ENCODE measurements at places on chromosomes 13 and 19.
A peak's percentile ranks its signal among the peaks of the same experiment; 100 is the strongest.

DNA sequence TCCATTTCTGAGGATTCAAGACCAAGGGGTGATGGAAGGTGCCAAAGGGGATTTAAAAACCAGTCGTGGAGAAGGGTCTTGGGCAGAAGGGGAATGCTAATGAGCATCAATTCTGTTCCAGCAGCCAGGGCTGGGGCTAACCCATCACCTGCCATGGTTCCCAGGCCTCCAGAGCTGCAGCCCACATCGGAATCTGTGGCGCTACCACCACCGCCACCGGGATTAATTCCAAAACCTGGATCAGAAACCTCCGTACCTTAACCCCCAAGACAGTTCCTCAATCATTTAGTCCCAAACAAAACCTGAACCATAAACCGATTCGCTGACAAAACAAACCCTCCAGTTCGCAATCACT, 583 bp downstream of the ZNF615 start:
- DNase-seq, result peak; percentile 1

DNA sequence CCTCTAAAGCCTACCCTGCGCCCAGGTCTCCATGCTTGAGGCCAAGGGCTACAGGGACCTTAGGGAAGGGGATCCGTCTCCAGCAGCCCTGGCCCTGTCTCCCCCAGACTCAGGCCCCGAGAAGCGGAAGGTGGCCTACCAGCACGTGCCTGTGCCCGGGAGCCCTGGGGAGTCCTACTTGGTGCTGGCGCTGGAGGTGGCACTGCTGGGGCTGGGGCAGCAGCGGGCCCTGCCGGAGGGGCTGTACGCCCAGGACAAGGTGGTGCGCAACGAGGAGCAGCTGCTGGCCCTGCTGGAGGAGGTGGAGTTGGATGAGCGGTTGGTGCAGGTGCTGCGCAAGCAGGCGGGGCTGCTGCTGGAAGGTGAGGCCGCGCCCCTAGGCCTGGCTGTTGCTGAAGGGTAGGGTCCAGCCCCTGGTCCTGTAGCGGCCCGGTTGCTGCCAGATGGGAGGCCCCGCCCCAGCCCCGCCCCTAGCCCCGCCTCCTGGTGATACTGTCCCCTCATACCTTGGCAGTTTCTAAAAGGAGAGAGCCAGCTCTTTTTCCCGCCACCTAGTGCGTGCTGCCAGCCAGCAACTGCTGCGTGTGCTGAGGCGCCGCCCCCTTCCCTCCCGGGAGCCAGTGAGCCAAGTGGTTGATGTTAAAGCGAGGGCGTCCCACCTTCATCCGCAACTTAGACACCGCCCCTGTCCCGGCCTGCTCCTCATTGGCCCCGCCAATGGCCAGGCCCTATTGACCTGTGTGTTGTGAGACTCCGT, 22.6 kb downstream of the ZSWIM4 start:
- no peak for DNase-seq

DNA sequence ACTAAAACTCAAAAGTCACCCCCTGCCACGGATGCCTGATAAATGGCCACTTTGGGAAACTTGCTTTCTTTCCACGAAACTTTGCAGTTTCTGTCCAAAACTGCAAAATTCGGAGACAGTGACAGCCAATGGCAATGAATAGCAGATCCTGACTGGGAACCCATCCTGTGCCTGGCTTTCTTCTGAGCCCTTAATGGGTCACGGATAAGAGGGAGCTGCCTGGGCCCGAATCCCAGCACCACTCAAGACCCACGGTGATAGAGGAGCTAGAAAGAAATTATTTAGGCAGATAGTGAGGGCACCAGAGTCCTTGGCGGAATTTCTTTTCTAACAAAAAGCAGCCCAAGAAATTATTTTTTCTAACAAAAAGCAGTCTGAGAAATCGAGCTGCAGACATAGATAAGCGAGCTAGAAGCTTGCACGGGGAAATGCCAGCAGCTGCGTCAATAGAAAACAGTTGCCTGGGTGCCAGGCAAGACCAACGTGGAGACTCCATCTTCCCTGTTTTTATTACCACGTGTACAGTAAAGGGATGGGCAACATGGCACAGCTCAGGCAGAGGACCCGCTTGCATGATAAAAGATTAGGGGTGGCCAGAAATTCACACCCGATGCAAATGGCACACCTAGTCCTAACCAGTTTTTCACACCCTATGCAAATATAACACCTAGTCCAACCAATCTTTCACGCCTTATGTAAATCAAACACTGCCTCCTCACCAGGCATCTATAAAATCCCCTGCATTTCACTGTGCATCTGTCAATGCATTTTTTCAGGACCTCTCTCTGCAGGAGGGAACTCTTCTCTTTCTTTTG, 7.1 kb upstream of the HSH2D start:
- peak; percentile 20 for DNase-seq

DNA sequence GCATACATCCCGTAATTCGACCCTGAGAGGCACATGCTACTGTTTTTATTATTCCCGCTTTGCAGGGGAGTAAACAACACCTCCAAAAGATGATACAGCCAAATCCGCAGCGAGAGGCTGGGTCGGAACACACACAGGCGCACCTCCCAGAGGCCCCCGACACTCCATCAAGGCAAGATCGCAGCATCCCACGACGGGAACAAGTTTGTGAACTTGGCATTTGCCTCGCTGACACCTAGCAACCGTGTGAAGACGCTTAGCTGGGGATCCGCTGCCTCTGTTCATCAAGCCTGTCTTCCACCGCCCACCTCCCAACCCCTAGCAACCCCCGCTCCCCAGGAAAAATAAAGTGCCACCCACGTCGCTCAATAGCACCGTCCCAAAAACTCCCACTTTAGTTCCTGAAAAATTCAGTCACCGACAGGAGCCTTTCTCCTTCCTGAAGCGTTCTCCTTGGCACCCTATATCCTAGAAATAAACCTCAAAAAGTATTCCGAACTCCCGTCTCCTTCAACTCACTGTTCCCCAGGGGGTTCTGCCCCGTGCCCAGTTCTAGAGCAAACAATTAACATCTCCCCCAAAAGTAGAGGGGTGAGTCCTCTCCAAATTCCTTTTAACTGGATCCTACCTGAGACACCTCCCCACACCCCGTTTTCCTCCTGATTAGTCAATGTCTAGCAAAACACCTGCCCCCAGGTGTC, 1.7 kb downstream of the GNG7 start:
- no peak for DNase-seq

DNA sequence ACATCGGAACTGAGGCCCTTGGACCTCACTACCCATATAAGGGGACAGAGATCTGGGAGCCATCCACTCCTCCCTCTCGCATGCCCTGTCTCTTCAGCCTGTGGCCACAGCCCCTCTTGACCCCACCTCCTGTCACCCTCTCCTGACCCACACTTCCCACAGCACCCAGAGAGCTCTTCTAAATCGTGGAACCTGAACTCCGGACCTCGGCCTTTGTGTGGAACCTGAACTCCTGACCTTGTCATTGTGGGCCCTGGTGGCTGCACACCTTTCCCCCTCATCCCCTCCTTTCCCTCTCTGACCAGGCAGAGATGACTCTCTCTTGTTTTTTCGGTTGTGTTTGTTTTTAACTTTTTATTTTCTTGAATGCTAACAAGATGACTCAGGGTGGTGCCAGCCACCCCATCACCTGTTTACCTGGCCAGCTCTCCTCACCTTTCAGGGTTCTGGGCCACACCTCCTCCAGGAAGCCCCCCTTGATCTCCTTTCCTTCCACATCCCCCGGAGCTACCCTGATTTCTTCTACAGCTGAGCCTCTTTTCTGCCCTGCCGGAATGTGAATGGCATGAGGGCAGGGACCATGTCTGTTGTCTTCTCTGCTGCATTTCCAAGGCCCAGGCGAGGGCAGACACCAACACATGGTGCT, 5.1 kb downstream of the MRPL4 start:
- no peak for DNase-seq

GRCh38 chr13:32956595-32956933, 59.7 kb upstream of the KL start:
- DNase-seq, result no peak

DNA sequence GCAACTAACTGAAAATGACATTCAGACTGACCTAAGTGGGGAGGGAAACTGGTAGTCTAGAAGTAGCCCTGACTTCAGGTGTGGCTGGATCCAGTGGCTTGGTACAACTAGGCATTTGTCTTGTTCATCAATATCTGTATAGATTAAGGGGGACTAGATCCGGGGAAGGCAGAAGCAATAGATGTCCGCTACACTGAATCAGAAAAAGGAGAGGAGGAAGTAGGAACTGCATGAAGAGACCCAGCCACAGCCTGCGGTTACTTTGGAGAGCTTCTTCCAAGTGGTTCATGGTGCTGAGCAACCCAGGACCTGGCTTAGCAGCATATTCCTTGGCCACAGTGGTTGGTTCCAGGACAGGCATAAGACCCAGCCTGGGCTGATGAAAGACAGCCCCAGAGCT, 9.9 kb upstream of the PRODH2 start:
- DNase-seq, result no peak

DNA sequence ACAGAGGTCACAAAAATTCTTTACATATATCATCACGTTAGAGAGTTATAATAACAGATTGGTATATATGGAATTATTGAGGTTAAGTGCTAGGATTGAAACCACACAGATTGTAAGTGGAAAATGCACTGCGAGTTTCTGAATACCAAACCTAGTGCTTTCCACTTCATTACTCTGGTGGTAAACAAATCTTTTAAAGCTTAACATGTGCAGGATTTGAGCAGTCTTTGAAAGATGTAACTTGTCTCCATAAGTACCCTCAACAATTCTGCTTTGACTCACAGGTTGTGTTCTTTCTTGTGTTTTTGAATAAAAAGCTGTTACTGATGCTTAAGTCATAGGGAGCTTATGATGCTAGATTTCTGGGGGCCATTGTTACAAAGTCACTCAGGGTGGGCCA, 314.7 kb upstream of the DACH1 start:
- no peak for DNase-seq

- DNase-seq, result no peak
Measured at GRCh38 chr19:42173695-42174094, 41.4 kb upstream of the POU2F2 start.

GRCh38 chr13:40102360-40102727, 446.9 kb downstream of the COG6 start:
- DNase-seq, result no peak

DNA sequence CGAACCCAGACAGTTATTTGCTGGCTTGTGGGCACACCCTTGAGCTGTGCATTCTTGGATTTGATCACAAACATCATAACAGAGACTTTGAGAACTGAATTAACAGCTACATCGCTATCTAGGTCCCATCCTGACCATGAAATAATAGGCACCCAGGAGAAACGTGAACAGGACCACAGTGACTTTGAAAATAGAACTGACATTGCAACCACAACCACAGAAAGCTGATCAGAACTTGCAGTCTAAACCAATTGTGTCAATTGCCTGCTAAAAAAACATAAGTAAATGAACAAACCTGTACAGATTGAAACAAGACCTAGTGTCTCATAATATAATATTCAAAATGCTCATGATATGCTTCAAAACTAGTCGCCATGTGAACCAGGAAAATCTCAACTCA, 18.3 kb upstream of the KATNAL1 start:
- no peak for DNase-seq

GRCh38 chr13:111485491-111486250, 165.2 kb downstream of the TEX29 start:
- no peak for DNase-seq

Measured in SHP77 (cell line).